ENCODE measurements at places on chromosomes 2 and 18.

GRCh38 chr2:160952464-160953254 is 207.6 kb upstream of the TANK start:
- peak; percentile 31 for DNase-seq

GRCh38 chr2:176415937-176416499 is 146.8 kb downstream of the MTX2 start:
- DNase-seq: no peak

GRCh38 chr2:23199115-23199918 is 185.7 kb upstream of the KLHL29 start:
- DNase-seq: no peak

GRCh38 chr2:199092419-199092818 is 365.3 kb downstream of the SATB2 start:
- DNase-seq: no peak

DNA sequence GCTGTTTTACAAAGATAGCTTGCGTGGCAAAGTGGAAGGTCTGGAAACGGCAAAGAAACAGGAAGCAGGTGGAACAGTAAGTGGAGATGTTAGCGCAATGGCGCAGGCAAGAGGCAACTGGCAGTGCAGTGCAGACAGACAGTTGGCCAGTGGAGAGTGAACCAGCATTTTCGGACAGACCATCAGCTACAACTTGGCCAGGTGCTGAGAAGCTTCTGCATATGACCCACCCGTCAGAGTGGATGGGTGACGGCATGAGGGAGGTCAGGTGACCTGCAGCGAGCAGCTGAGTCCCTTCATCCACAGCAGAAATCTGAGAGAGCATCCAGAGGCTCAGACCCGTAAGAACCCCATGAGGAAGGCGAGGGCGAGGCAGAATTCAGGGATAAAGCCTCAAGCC is 33.8 kb downstream of the NPC1 start:
- no peak for DNase-seq

- DNase-seq: peak; percentile 66
Measured at GRCh38 chr2:85551698-85552678, 9.3 kb downstream of the GGCX start.

GRCh38 chr2:72576861-72577260 is 249.0 kb downstream of the EXOC6B start:
- peak; percentile 18 for DNase-seq

DNA sequence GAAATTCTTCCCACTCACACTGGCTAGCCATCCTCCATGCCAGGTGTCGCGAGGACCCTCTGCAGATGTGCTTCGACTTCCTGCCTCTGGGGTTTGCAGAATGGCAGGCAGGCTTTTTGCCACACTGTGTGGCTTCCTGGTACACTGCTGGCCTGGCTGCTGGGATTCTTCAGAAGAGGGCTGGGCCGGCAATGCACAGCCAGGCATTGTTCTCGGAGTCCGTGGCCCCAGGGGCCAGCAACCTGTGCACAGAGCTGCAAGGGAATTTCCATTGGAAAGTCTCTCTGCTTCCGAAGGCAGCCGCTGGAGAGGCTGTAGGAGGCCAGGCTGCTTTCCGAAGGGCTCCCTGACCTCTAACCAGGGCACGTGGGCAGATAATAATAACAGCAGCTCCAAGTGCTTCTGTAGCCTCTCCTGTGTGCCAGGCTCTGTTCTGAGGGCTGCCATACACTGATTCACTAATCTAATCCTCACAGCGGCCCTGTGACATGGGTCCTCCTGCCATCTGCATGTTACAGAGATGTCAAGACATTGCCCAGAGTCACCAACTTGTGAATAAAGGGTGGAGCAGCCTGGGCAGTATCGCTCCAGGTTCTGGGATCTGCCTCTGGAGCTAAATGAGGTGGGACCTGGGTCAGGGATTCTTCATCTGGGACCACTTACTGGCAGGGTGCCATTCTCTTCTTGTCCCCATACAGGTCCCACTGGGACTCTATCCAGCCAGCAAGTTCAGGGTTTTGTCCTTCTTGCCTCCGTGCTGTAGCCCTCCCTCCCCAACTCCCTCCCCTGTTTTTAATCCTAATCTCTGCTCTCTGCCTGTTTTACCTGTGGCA is 5.0 kb downstream of the LDLRAD4 start:
- no peak for DNase-seq

DNA sequence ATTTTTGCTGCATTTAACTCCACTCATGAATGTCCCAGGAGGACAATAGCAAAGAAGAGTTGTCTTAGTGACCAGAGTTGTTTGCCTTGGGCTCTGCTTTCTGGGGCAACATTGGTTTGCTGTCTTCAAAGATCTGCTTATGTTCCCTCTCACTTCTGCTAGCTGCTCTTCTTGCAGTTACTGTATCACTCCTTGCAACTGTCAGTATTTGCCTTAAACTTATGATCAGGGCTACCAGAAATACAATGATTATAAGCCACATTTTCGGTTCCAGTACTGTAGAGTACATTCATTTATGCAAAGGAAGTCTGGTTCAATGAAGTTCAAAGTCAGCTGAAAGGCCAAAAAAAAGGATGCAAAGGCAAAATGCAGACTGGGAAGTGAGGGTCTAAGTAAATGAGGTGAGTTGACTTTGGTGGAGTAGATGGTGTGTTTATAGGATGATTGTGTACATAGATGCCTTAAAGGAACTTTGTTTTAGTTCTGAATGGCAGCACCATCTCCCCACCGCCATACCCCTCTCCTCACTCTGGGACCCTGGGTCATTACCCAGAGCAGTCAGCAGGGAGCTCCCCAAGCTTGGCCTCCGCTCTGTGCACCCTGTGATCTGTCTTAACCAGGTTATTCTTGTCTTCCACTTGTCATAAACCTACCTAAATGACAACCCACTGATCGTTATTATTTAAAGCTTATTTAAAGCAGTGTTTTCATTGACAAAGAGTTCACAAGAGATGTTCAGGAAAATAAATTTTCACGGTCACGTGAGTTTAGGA is 236.0 kb downstream of the DOK6 start:
- DNase-seq: no peak

- DNase-seq: no peak
Measured at GRCh38 chr2:127626175-127626574, 19.8 kb upstream of the GPR17 start.

GRCh38 chr2:47460766-47461165 is 57.8 kb downstream of the MSH2 start:
- no peak for DNase-seq

DNA sequence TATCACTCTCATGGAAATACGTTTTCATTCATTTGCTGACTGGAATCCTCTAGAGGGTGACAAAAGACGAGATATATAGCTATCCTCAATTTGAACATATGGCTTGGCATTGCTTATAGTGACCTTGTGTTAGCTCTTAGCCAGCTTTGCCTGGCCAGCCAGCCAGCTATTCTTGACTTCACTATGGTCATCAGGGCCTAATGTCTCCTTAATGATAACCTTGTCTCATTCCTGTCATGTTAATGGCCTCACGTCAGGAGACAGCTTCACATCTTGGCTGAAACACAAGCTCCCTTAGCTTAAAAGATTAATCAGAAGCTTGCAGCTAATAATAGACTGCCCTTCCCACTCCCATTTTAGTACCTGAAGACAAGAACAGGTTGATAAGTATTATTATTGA is 1517.5 kb upstream of the PIK3C3 start:
- no peak for DNase-seq

DNA sequence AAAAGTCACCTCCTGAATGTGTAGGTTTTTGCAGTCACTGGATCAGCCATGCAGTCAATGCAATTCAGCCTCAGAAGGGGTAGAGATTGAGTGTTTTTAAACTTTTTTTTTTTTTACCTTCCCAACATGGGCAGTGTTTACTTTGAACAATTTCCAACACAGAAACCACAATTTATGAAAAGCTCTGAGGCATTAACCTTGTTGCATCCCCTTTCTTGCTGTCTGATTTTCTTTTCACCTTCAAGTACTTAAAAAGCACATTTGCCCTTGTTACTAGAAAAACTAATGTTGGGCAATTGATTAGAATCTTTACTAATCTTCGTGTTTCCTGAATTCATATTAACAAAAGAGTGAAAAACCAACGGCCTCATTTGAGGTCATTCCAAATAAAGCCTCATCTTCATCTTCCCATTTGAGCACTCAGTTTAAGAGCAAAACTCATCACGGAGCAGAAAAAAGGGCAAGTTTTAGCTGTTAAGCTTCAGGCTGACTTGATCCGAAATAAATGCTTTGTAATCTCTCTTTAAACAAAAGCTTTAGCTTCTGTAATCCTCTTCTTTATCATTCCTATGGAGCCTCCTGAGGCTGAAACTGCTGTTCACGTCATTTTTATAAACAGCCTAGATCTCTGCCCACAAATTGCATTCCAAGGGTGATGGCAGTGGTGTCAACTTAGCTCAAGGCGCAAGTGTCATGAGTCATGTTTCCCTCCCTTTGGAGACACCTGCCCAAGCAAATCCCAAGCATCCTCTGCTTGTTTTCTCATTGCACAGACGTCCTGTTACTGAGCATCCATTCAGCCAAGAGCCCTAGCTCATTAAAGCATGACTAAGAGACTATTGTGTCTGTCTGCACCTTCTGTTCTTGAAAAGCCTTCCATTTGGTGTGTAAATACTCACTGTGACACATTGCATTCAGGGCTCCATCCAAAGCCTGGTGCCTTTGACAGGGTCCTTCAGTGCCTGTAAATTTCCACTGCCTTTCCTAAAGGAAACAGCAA is 107.7 kb downstream of the HNMT start:
- no peak for DNase-seq

GRCh38 chr2:176111309-176111663 is 4.2 kb downstream of the HOXD11 start:
- DNase-seq: no peak

- no peak for DNase-seq
Measured at GRCh38 chr2:168165985-168166901, 81.2 kb downstream of the STK39 start.

- DNase-seq: no peak
Measured at GRCh38 chr2:197184959-197185586, 125.5 kb downstream of the ANKRD44 start.

- no peak for DNase-seq
Measured at GRCh38 chr2:105778080-105778607, 33.4 kb downstream of the NCK2 start.

GRCh38 chr2:71606244-71606643 is 152.9 kb downstream of the DYSF start:
- DNase-seq: no peak

DNA sequence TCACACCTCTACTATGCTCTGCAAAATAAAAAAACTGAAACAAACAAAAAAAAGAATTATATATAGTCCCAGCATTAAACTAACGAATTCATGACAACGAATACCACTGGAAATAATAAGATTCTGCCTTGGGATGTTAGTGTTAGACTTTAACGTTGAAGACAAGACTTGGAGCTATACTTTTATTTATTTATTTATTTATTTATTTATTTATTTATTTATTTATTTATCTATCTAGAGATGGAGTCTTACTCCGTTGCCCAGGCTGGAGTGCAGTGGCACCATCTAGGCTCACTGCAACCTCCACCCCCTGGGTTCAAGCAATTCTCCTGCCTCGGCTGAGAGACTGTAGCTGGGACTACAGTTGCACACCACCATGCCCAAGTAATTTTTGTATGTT is 27.2 kb upstream of the PAPOLG start:
- DNase-seq: no peak

GRCh38 chr2:121196132-121196848 is 88.7 kb downstream of the TFCP2L1 start:
- DNase-seq: no peak

DNA sequence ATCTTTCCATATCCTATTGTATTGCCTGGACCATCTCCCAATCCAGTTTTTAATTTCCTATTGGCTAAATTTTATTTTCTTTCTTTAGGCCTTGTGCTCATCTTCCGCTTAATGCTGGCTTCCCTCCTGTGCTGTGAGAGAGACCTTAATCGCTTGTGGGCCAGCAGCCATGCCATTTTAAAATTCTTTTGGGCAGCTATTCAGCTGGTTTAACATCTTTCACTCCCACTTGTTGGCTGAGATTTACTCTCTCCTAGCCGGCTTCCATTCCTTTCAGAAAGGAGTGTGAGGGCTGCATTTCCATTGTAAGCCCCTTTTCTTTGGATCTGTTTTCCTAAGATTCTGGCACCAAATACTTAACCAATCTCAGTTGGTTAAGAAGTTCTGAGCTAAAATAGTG is 140.9 kb upstream of the RASGRP3 start:
- no peak for DNase-seq

- no peak for DNase-seq
Measured at GRCh38 chr2:72940786-72941185, 23.5 kb downstream of the EMX1 start.

GRCh38 chr2:29920130-29920577 is 1.2 kb downstream of the ALK start:
- DNase-seq: no peak
